ENCODE measurements at places on chromosomes 6 and 20. TPM values are rescaled to one million over a fixed set of nuclear protein-coding genes. Genes with fewer than 3 reads are reported as not detected.

- peaks cover 2% of the 10 kb centered on the region for H3K27me3 ChIP-seq
- H3K36me3 ChIP-seq: no peaks in the 10 kb centered on the region
- H3K4me1 ChIP-seq: peaks cover 11% of the 10 kb centered on the region
- no peak overlapping the region for H3K27ac ChIP-seq
- H3K4me3 ChIP-seq: no peak overlapping the region
These were observed 37.6 kb upstream of the ZBP1 start for GRCh38 chr20:57657535-57658446.

DNA sequence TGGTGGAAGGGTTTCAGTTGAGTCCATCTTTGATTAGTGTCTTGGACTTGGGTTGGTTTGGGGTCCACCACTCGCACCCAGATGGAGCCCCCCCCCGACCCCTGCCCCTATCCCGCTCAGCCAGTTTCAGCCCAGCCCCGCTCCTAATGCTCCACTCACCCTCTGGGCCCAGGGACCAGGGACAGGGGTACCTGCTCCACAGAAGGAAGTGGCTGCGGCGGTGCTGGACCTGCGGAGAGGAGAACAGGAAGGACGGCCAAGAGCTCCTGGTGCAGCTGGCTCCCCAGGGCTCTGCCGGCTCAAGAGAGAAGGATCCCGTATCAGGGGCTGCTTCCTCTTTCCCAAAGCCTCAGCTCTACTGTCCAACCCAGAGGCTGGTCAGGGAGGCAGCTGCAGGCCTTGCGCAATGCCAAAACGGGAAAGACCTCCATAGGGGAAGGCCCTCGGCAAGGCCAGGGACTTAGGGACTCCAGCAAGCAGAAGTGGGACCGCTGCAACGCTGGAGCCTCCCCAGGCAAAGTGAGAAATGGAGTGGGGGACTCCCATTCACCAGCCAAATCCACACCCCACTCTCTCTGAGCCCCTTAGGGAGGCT, at the start of gene SIGLEC1:
TSS of gene SIGLEC1 (minus strand) at position 322 of the 595 bp plus-strand sequence. CDS start 5,472 bp downstream, outside the sequence.
- no peaks in the 10 kb centered on the region for H3K36me3 ChIP-seq
- H3K27ac ChIP-seq: no peak within 1 kb of the TSS
- DNase-seq: no peak

Gene SSTR4
- total RNA-seq: not detected

- H3K4me3 ChIP-seq: no peak overlapping the region
- H3K36me3 ChIP-seq: peaks cover 12% of the 10 kb centered on the region
- H3K4me1 ChIP-seq: peaks cover 20% of the 10 kb centered on the region
- no peaks in the 10 kb centered on the region for H3K27me3 ChIP-seq
These were observed 109.7 kb downstream of the AKAP7 start for GRCh38 chr6:131244942-131245341.

GRCh38 chr20:14264869-14265268, 72.5 kb downstream of the FLRT3 start:
- no peaks in the 10 kb centered on the region for H3K27me3 ChIP-seq
- H3K4me3 ChIP-seq: no peak overlapping the region
- no peaks in the 10 kb centered on the region for H3K4me1 ChIP-seq
- H3K36me3 ChIP-seq: no peaks in the 10 kb centered on the region
- DNase-seq: no peak
- H3K27ac ChIP-seq: no peak overlapping the region

GRCh38 chr20:17399303-17399985, 131.7 kb downstream of the BFSP1 start:
- no peak for DNase-seq
- peaks cover 3% of the 10 kb centered on the region for H3K27me3 ChIP-seq
- H3K36me3 ChIP-seq: no peaks in the 10 kb centered on the region

Gene APOBEC2
- not detected for total RNA-seq

Gene DACT2
- 0.15 TPM for total RNA-seq

- H3K27me3 ChIP-seq: peaks cover 75% of the 10 kb centered on the region
- no peak within 1 kb of the TSS for H3K27ac ChIP-seq
- H3K4me3 ChIP-seq: peak within 1 kb of the TSS; percentile 52
- DNase-seq: no peak
- peaks cover 4% of the 10 kb centered on the region for H3K36me3 ChIP-seq
These were observed at the start of gene NKX2-4 for GRCh38 chr20:21397341-21398108. TSS of gene NKX2-4 (minus strand) at chr20:21397526. CDS start at chr20:21397399, 127 bp downstream.

Gene CUTA
- total RNA-seq: 243 TPM

Gene B3GALT4
- total RNA-seq: 26.5 TPM

DNA sequence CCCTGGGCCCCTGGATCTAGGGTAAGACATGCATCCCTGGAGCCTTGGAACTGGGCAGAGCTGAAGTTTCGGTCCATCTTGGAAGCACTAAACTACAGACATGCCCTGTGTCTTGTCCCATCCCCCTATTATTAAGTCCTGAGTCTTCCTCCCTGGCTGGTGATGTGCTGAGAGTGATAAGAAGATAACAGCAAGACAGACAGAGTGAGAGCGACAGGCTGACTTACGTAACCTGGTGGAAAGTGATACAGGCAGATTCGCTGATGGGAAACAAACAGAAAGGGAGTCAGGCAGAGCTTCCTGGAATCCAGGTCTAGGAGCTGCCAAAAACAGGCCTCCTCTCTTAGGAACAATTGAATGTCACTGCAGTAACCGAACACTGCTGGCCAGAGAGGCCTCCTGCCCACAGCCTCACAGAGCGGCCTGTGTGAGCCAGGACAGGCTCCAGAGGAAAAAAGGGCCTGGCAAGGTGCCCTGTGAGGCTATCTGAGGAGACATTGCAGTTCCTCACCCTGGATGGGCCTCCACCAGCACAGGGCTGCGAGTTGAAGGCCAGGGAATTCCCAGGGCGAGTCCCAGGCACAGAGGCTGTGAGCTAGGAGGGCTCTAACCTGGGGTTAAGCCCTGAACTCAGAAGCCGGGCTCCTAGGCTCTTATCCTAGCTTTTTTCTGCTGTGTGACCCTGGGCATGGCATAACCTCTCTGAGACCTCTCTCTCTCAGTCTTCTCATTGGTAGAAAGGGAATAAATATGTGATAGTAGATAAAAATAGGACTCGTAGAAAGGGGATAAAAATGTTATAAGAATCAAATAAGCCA, 34.2 kb upstream of the B4GALT5 start:
- H3K36me3 ChIP-seq: no peaks in the 10 kb centered on the region
- peaks cover 9% of the 10 kb centered on the region for H3K4me1 ChIP-seq
- H3K27ac ChIP-seq: no peak overlapping the region
- H3K27me3 ChIP-seq: peaks cover 21% of the 10 kb centered on the region
- DNase-seq: no peak
- H3K4me3 ChIP-seq: no peak overlapping the region

- no peak overlapping the region for H3K27ac ChIP-seq
- no peak for DNase-seq
- no peaks in the 10 kb centered on the region for H3K36me3 ChIP-seq
- H3K27me3 ChIP-seq: no peaks in the 10 kb centered on the region
These were observed 381.5 kb downstream of the TFAP2A start for GRCh38 chr6:10033223-10033829.

DNA sequence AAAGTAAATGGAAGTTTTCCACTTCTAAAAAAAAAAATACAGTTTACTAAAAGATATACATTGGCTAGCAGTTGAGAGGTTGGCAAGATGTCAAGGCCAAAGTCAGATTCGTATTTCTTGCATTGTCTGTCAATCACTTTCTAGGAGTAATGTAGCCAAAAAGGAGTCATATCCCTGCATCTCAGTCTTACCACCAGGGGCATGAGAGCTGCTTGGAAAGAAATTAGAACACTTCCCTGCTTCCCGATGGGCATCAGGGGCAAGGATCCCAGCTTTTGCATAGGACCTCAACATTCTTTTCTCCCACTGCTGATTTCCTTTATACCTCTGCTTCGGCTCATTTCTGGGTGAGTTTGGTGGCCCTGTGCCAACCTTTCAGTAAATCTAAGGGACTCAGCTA, 581.0 kb upstream of the MAP3K7 start:
- no peaks in the 10 kb centered on the region for H3K36me3 ChIP-seq
- DNase-seq: no peak
- no peaks in the 10 kb centered on the region for H3K4me1 ChIP-seq
- no peaks in the 10 kb centered on the region for H3K27me3 ChIP-seq
- no peak overlapping the region for H3K27ac ChIP-seq

Gene FBXL4
- total RNA-seq: 12.1 TPM

Gene DNAH8
- total RNA-seq: 0.03 TPM

- H3K36me3 ChIP-seq: no peaks in the 10 kb centered on the region
- peaks cover 23% of the 10 kb centered on the region for H3K27me3 ChIP-seq
- H3K4me1 ChIP-seq: peaks cover 19% of the 10 kb centered on the region
- DNase-seq: no peak
These were observed 22.5 kb downstream of the TUBB2B start for GRCh38 chr6:3204921-3205320.

GRCh38 chr6:139584599-139584998, 210.2 kb upstream of the CITED2 start:
- peaks cover 7% of the 10 kb centered on the region for H3K27me3 ChIP-seq
- no peak overlapping the region for H3K27ac ChIP-seq
- H3K36me3 ChIP-seq: no peaks in the 10 kb centered on the region

Measured in activated CD4-positive, alpha-beta memory T cell treated with anti-CD3 and anti-CD28 coated beads, Interleukin-2, amount 10 ng/mL, durations not matched to agents 7 days and 5 days (primary cell).